ENCODE measurements at places on chromosomes 7 and 10.

GRCh38 chr10:74480778-74481177 lies 329.8 kb downstream of the ADK start:
- DNase-seq, result no peak

DNA sequence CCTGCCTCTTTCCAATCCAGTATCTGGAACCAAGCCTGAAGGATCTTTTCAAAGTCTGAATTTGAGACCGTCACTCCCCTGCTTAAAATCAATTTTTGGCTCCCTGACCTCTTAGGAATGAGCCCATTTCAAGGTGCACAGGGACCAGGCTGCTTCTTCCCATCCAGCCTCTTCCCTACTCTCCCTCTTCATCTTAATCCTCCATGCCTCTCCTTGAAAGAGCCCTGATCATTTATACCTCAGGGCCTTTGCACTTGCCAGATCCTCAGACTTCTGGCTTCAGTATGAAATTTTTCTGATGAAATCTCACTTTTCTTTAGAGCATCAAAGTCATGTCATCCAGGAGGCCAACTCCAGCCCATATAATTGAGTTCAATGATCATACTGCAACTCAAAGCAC lies 399.5 kb upstream of the CELF2 start:
- no peak for DNase-seq

DNA sequence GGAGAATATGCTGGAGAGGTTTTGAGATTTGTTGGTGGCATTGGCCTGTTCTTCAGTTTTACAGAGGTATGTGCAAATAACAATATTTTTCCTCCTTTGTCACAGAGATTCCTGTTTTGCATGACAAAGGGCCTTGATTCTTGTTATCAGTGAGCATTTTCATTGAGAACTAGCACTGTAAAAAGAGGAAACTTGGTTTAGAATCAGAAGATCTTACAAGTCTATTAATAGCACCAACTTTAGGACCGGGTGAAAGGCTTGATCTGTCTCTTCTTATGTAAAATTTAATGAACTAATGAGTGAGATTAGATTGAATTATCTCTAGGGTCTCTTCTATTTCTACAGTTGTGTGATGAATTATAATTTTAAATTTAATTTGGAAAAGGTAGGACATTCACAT lies 25.5 kb downstream of the TSPAN13 start:
- DNase-seq, result no peak

DNA sequence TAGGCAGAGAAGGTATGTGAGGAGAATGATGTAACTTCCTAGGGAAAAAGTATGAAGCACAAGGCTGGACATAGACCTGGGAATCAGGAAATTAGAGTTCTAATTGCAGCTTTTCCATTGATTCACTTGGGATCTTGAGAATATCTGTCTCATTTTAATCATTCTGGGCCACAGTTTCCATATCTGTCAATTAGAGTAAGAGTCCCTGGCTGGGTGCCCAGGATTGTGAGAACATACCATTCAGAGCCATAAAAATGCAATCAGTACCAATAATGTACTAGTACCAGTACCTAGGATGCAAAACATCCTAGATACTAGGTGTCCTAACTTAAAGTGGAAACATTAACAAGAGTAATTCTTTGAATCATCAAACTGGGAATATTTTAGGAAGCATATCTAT lies 29.6 kb downstream of the CAV1 start:
- DNase-seq, result no peak

DNA sequence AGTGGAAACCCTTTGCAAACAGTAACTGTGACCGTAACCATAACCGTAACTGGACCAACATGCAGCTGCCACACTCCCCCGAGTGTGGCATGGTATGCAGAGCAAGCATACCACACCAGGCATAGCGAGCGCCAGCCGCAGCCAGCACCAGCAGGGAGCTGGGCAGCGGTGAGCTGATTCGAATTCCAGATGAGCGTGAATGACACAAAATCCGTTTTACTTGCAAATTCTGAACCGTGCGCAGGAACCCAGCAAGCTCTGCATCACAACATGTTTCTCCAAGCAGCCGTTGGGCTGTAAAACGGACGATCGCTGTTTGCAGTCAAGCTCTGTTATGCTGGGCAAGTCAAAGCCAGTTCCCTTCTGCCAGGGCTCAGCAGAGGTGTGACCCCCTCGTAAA lies 111.1 kb downstream of the OAT start:
- no peak for DNase-seq

DNA sequence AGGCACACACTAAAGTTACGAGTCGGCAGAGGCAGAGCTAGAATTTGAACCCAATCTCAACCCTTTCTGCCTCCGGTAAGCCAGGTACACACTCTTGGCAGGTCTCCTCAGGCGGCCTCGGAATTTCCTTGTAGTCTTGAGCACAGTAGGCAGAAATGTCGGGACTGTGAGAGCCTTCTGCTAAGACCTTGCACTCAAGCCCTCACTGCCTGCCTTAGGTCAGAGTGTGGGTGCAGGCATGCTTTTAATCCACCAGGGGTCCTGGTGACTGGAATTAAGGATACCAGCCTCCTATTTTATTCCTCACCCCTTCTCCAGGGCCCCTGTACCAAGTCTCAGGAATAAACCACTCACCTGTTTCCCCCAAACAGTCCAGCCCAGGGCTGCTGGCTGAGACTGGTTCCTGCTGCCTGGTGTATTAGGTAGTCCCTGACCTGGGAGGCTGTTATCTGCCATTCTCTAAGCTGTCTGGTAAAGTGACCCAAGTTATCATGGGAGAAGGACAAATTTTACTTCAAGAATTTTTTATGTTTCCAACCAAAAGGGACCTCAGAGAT lies 855 bp downstream of the ATP6V1F start:
- no peak for DNase-seq
